Suprapubic skin (tissue), 4 donors: ENCODE measurements at places on chromosomes 6 and 20. TPM values are rescaled to one million over a fixed set of nuclear protein-coding genes. Genes with fewer than 3 reads are reported as not detected.

ECI2 gene
- 18.5 TPM for total RNA-seq

STMND1 gene
- not detected for total RNA-seq

TMX4 gene
- total RNA-seq: 16.2 TPM

MC3R gene
- total RNA-seq: not detected

FAM217A gene
- total RNA-seq: not detected

ISM1 gene
- 12.8 TPM for total RNA-seq

PI16 gene
- 3.2 TPM for total RNA-seq

TREM2 gene
- total RNA-seq: not detected

CNR1 gene
- 6.2 TPM for total RNA-seq

PYGB gene
- 220 TPM for total RNA-seq

TRIM15 gene
- total RNA-seq: 1.6 TPM

BPI gene
- total RNA-seq: not detected

CGA gene
- total RNA-seq: 0.53 TPM

HEY2 gene
- 0.76 TPM for total RNA-seq

TGM2 gene
- total RNA-seq: 6.6 TPM

CDSN gene
- 16.3 TPM for total RNA-seq

COL9A3 gene
- total RNA-seq: 11.3 TPM

CHMP4B gene
- 62.1 TPM for total RNA-seq

FGD2 gene
- total RNA-seq: 13.6 TPM

HLA-DRA gene
- 261 TPM for total RNA-seq

MYB gene
- 18.0 TPM for total RNA-seq
